ENCODE measurements at places on chromosomes 3 and 15. TPM values are rescaled to one million over a fixed set of nuclear protein-coding genes. Genes with fewer than 3 reads are reported as not detected.

GRCh38 chr15:91559066-91559465, 294.4 kb upstream of the SLCO3A1 start:
- no peak for DNase-seq

GRCh38 chr3:69500604-69501003, 114.7 kb upstream of the FRMD4B start:
- no peak for DNase-seq

DNA sequence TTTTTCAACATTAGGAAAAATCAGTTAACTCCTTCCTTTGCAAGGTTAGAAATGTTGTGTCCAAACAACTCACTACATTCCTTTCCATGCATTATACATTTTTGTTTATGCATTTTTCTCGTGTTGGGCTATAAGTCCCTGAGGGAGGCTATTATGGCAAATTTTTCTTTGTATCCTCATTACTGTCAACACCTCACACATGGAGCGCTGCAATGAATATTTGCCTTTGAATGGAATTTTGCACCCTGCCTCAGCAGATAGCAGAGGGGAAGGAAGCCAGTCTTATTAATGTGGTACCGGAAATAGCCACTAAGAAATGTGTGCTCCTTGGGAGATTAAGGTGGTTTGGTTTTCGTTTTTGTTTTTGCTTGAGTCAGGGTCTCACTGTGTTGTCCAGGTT, 134.7 kb downstream of the THSD4 start:
- DNase-seq, result no peak

- DNase-seq, result no peak
These were observed 73.8 kb downstream of the IQSEC1 start for GRCh38 chr3:12999147-13000140.

The STRC gene
- total RNA-seq, result 0.24 TPM

The LXN gene
- total RNA-seq, result 80.6 TPM
